ENCODE measurements at places on chromosomes 5 and 9.
A peak's percentile ranks its signal among the peaks of the same experiment; 100 is the strongest.

- DNase-seq, result no peak
Observed at GRCh38 chr9:8179381-8180053, 379.9 kb upstream of the DMAC1 start.

DNA sequence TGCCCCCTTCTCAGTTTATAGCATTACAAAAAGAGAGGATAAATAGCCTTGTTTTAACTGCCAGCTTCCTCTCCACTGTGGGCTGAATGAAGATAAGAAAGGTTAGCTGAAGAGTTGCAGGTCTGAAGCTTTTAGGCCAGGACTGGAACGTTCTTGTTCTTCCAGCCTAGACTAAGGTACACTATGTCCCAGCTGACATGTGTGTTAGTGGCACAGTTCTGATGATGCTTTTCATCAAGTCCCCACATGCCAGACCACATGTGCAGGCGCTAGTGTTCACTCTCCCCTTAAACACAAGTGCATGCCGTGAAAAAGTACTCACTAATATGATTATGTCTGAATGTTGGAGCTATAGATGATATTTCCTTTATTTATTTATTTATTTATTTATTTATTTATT is 40.7 kb downstream of the STXBP1 start:
- DNase-seq, result no peak

DNA sequence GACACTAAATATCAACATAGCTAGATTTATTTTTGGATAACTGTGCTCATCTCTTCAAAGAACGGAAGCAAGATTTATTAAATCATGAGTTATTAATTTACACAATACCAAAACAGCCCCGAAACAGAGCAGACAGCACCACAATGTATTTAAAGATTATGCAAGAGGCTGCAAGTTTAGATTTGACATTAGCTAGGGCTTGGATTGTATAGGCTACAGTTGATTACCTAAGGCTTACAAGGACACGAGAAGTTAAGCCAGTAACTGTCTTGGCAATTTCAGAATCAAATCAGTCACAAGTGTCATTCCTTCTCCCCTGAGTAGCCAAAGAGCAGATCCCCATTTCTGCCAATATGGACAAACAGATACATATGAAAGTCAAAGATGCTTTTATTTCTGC is 152.6 kb downstream of the MED27 start:
- peak; percentile 3 for DNase-seq

GRCh38 chr9:121862371-121863332 is 211.2 kb downstream of the DAB2IP start:
- no peak for DNase-seq

GRCh38 chr5:75623846-75624245 is 12.6 kb downstream of the ANKDD1B start:
- DNase-seq, result no peak

- no peak for DNase-seq
Observed at GRCh38 chr5:132608107-132608506, 49.9 kb upstream of the IL13 start.

DNA sequence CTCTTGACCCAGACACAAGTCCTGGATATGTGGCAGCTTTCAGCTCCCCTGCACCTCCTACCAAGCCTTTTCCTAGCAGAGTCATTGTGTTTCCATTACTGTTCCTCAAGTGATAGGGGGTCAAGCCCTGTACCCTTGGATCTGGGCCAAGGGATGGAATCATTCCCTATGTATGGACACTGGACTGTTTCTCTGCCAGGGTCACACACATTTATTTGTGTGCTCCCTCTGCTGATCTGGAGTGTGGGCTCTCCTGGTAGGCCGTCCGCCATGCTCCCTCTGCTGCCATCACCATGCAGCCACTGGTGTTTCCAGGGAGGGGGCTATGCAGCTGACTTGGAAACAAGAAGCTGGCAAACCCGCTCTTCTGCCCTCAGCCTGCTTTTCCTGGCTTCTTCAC is 9.5 kb downstream of the GM2A start:
- no peak for DNase-seq

DNA sequence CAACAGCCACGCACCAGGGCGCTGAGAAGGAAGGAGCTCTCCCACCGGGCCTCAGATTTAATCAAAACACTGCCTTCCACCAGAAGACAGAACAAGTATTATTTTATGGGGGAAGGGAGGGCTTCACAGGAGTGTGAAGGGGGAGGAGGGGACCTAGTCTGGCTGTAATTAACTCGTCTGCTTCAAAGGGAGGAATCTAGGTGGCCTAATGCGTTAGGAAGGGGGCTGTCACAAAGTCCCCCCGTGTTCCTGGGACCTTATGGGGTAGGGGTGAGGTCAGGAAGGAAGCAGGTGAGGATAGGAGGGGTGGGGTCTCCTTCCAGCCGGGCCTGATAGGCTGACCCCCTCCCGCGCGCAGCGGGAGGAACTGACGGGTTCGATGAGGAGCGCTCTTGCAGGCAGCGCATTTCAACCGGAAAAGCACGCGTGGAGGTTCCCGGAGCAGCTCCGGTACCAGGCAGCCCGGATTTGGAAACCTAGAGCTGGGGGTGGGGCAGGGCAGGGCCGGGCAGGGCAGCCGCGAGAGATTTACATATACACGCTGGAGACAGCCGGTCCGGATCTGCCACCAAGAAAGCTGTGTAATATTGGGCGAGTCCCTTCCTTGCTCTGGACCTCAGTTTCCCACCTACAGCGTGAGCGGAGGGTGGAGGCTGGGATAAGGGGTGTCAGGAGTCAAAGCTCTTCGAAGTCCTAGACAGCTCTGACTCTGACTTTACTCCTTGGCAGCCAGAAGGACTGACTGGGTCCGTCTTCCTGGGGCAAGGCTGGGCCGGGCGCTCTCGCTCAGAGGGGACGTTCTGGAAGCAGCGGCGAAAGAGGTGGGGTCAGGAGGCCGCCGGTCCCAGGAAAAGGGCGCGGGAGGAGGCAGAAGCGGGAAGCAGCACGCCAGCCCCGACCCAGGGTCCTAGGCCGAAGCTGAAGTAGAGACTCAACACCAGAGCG is 1.8 kb downstream of the SHB start:
- DNase-seq, result peak; percentile 36

DNA sequence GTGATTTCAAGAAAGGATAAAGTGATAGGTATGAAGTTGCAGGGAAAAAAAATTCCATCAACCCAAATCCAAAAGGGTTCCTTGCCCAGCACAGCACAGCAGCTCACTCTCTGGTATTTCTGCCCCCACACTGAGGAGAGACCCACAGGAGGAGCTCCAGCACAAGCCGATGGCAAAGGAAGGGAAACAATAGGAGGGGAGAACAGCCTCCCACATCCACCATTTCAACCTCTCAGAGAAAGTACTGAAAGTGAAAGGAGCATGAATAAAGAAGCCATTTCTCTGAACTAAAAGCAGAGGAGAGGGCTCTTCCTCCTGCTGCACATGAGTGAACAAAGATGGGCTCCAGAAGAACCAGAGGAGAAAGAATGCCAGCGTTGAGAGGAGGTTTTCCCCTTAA is 54.9 kb upstream of the ZSWIM6 start:
- DNase-seq, result no peak

GRCh38 chr5:61981886-61982285 is 324.1 kb upstream of the KIF2A start:
- DNase-seq, result no peak

DNA sequence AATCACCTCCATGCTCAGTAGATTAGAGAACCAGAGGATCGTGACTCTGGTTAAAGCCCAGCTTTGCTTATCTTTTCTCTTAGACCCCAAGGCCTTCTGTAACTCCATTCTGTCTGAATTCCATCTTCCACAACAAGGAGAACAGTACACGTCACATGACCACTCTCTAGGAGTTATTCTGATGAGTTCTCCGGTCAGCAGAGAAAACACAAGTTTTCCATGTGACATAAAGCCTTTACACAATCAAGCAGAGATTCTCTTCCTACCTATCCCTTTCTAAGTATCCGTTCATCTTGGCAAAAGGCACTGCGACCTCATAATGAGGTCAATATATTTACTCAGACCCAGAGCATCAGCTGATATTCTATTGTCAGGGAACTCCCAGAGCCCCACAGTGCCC is 112.3 kb downstream of the TRPM6 start:
- no peak for DNase-seq

- no peak for DNase-seq
Observed at GRCh38 chr5:96503501-96504236, 70.6 kb upstream of the PCSK1 start.

DNA sequence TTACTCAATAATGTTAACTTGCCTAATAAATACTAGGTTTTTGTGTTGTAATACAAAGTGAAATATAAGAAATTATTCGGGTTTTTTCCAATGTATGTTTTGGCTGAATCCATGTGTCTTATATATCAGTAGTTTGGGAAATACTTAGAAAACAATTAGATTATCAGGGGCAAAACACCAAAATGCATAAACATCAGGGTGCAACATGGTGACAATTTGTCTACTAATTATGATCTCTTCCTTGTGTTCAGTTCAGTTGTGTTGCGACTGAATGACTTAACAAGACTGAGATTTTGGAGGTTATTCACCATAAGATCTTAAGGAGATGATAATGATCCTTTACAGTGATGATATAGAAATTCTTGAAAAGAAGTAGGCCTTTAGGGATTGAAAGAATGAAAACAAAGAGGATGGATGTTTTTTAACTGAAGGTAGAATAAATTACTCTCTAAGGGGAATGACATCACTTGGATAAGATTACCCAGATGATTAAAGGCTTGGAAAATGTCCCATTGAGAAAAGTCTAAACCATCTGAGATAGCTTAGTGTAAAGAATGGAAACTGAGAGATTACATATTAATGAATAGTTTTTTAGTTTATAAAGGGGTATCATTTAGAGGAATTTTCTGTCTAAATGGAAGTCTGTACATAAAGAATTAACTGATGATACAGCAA is 415.8 kb downstream of the SPATA31D1 start:
- DNase-seq, result no peak

DNA sequence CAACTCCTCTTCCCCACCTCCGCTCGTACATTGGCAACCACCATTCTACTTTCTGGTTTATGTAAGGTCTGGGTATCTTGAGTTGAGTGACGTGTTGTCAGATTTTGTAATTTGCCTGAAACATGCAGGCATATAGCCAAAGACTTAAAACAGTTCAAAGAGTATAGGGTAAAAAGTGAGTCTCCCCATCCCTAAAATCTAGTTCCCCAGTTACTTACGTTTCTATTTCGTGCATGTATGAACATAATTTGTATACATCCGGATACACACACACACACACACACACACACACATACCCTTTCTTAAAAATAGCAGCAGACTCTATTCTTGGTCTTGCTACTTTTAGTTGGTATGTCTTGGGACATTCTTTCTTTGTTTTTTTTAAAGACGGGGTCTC is 915 bp downstream of the HSDL2 start:
- DNase-seq, result peak; percentile 43

DNA sequence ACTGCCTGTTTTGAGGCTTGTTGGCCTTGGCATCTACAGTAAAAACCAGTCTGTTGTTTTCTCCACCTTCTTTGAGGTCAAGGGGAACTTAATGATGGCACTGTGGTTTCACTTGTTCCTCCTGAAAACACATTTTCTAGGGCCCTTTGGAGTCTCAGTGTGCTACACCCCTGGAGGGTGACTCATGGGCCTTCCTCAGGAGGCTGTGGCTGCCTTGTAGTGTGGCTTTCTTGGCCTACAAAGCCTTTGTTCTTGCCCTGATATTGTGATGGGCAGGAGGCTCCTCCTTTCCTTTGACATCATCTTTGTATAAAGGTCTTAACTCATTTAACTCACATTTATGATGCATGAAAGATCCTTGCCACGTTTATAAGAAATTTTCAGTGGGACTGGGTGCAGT is 56.3 kb upstream of the GPBP1 start:
- DNase-seq, result no peak

- DNase-seq, result no peak
Observed at GRCh38 chr5:103910011-103910410, 347.4 kb upstream of the NUDT12 start.

- no peak for DNase-seq
Observed at GRCh38 chr5:109506556-109506955, 96.8 kb upstream of the PJA2 start.

DNA sequence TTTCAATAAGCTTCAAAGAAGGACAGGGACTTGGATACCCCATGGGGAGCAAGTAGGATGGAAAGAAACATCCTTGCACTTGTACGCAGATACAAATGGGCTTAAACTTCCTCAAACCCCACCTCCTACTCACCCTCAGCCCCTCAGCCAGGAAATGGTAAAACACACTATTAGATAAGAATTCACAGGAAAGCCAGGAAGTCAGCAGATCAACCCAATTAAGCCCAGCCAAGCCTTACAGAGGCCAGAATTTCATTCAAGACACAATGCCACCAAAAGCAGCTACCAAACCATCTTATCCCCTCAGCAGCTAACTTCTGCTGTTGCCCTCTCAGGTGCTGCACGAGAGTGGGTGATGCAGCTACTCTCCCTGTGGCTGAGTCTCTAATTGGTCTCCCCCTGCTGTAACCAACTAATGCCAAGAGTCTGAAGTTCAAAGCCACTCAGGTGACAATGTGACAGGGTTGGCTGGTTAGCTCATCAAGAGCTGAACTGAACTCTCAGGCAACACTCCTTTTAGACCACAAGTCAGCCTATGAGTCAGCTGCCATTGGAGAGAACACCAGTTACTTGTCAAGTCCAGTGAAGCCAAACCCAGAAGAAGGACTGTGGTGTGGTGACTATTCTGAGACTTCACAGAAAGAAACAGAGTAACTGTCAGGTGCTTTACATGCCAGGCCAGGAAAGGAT is 201.9 kb downstream of the ZNF608 start:
- no peak for DNase-seq

DNA sequence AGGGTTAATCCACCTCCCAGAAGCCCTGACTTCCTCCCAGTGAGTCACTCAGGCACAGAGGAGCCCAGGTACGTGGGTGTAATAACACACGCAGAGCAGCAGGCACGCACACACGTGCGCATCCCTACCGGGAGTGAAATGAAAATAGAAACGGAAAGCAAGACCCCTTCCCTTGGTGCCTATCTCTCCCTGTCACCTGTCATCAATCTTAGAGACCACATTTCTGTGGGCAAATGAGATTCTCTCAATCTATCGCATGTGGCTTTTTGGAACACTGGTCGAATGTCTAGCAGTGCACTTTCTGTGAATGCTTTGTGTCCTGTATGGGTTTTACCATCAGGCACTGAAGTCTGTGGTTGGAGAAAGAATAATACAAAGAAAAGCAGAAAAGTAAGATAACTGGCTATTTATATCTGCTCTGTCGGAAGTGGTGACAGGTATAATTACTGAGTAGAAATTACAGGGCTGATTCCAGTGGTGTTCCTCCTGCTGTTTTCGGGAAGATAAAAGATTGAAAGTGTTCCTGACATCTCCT is 137.7 kb upstream of the GRIA1 start:
- DNase-seq, result no peak

GRCh38 chr5:100706776-100707175 is 171.6 kb downstream of the FAM174A start:
- peak; percentile 14 for DNase-seq

DNA sequence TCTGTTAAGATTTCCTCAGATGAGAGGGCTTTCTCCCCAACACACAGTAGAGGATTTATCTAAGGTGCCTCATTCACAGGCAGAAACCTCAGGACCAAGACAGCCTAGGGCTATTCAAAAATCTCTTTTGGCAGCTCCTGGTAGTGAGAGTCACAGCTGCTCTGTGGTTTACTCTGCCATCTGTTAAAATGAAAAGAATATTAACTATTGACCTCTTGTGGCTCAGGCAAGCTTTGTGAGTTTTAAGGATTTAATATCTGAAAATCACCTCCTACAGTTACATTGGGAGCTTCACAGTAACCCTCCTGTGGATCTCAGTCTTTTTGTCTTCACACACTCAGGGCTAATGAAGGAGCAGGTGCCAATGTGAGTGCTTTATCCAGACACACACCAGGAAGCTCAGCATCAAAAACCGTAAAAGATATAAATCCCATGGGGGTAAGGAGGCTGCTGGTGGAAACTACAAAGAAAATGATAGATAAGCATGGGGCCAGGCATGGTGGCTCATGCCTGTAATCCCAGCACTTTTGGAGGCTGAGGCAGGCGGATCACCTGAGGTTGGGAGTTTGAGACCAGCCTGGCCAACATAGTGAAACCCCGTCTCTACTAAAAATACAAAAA is 29.7 kb downstream of the PPP1R2B start:
- no peak for DNase-seq

All from left lung (tissue), 14 donors.